ENCODE measurements at places on chromosomes 11 and 22.

DNA sequence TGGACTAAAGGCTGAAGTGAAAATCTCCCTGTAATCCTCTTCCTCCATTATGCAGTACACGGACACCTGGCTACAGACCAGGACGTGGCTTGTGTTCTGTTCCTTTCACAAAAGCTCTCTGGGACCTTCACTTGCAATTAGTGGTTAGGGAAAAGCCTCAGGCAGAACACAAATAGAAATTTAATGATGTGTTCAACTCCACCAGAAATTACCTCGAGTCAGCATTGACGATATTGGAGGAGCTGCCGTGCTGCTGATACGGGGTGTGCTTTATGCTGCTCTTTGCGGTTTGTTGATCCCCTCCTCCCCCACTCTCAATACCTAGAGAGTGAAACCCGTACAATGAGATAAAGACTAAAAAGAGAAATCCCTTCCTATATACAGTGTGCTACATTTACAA, 48.9 kb downstream of the POLD3 start:
- no peak for DNase-seq

DNA sequence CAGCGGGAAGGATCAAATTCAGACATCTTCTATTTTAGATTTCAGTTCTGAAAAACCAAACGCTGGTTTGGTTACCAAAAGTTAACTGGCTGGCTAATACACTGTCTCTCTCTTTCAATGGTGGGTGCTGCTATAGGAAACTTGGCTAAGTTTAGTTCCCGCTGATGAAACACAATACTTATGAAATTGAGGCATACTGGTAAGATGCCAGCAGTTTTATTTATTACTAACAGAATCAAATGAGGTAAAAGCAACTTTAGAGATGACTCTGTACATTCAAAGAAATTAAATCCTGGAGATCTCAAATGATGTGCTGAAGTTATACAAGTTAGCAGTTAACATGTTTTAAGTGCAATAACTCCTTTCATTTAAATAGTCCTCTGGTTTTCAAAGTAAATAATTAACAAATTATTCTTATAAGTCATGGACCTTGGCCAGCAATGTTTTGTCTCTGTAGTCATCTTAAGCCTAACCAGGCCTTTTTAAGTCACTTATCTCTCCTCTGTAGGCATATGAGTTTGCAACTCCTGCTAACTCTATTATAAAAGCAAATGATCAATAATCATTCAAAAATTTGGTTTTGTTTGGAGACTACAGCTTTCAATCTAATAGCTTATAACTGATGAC, 54.8 kb downstream of the PAK1 start:
- no peak for DNase-seq

DNA sequence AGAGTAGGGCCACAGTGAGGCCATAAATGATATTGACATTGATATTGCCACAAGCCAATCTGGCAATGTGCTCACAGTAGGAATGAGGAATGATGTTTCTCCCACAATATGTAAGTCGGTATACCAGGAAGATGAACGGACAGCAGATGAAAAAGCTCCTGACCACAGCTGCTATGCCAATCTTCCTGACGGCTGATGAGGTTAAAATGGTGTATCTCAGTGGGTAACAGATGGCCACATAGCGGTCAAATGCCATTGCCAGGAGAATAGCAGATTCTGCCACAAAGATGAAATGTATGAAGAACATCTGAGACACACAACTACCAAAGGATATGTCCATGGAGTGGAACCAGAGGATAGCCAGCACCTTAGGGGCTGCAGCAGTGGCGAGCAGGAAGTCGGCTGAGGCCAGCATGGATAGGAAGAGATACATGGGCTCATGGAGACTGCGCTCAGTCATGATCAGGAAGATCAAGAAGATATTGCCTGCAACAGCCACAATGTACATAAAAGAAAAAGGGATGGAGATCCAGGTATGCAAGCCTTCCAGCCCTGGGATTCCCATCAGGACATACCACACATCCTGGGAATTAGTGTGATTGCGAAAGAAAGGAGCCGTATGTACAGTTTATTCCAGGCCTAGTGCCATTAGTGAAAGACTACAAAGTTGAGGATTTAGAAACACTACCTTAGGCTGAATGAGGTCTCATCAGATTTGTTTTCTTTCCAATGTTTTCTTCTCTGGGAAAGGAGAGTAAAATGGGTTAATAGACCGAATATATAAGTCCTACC, 22.2 kb downstream of the OR51V1 start:
- no peak for DNase-seq

- DNase-seq = no peak
These were observed 12.6 kb downstream of the LRRC75B start for GRCh38 chr22:24580276-24580675.

DNA sequence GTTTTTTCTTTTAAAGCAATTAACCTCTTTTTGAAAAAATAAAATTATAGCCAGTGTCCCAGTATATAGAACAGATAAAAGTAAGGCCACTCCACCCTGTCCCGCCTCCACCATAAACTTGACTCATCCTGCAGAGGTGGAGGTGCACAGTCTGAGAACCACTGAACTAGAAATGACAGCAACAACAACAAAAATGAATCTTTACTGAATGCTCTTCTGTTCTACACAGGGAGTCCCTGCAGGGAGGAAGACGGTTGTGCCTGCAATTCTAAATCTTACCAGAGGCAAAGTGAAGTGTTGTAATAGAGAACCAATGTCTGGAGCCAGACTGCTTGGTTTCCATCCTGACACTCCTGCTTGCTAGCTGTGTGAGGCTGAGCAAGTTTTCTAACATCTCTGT, 162.3 kb downstream of the FBXO7 start:
- no peak for DNase-seq

GRCh38 chr11:71558996-71559395, 6.4 kb upstream of the KRTAP5-10 start:
- DNase-seq = no peak

- DNase-seq = no peak
These were observed 12.4 kb downstream of the SHANK3 start for GRCh38 chr22:50684986-50685385.

GRCh38 chr11:57410287-57410686, 16.6 kb downstream of the SLC43A3 start:
- no peak for DNase-seq

DNA sequence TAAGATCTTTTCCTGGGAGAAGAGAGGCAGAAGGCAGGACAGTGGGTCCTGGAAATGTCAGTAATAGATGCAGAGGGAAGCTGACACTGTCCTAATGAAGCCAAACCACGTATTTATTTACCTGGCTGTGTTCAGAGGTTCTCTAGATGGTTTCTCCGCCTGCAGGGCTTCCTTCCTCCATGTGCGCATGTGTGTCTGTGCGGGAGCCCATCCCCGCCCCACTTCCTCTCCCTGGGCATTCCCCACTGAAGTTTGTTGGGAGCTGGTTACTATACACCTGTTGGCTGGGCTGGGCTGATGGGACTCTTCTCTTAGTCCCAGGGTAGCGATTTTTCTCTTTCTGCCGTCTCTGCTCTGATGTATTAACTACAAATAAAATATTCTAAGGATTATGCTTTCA, 204.9 kb upstream of the TBCEL start:
- DNase-seq = no peak

- DNase-seq = no peak
These were observed at the start of gene ZC3H7B for GRCh38 chr22:41301085-41302020. ZC3H7B (plus strand) TSS chr22:41301525; CDS start chr22:41320661, 19,136 bp downstream.

DNA sequence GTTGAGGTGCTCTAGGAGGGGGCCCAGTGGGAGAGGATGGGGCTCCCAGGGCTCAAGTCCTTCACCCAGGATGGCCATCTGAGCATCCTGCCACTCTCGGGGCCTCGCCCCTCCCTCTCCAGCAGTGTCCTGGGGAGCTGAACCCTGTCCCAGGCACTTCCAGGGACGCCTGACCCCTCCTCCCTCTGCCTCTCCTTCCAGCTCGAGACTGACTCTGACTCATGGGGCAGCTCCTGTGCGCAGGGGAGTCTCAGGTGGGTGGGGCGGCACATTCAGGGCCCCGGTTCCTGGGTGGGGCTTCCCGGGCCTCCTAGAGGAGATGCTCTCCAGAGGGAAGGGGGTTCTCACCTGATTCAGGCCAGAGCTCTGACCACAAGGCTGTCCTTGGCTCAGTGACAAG, 77.1 kb upstream of the IGLL5 start:
- no peak for DNase-seq

DNA sequence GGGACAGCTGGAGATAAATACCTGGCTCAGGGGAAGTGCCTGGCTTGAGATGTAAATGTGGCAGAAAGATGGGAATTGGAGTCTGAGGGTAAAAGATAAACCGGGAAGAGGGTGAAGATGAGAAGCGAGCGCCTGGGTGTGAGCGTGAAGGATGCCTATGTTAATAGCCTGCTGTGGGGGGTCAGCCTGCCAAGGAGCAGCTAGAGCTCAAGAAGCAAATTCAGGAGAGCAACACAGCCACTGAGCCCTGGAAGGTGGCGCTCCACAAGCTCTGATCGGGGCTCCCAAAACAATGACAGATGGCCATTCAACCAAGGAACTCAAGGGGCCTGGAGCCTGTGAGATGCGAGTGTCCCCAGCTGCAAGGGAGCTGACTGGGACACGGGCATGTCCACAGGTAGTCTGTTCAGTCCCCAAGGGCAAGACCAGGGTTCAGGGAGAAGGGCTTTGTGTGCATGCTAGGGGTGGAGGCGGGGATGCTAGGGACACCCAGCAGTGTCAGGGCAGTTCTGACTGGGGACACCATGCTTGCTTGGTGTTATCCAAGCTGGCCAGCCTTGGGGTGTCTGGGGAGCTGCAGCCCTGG, 2.8 kb downstream of the GSC2 start:
- DNase-seq = no peak

DNA sequence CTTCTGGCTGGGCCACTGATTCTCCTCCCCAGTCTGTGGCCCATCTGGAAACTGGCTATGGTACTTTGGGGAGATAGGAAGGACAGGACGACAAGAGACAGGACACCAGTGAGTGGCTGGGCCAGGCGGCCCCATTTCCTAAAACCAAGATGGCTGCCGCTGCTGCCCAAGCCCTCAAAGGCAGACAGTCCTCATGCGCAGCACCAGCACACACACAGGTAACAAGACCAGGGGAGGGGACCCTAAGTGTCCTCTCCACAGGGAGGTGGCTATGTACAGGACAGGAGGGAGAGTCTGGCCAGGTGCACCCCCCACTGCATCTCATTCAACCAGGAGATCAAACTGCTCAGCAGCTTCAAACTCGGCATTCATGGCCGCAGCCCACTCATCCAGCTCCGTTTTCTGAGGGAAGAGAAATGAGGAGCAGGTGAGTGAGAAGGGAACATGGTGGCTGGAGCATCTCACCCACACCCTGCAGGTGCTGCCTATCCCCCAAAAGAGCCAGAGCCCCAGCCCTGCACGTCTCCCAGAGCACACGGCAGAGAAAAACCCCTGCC, 5.0 kb downstream of the CDCA5 start:
- DNase-seq = no peak

- DNase-seq = no peak
These were observed 14.9 kb downstream of the ARAP1 start for GRCh38 chr11:72737336-72737735.

DNA sequence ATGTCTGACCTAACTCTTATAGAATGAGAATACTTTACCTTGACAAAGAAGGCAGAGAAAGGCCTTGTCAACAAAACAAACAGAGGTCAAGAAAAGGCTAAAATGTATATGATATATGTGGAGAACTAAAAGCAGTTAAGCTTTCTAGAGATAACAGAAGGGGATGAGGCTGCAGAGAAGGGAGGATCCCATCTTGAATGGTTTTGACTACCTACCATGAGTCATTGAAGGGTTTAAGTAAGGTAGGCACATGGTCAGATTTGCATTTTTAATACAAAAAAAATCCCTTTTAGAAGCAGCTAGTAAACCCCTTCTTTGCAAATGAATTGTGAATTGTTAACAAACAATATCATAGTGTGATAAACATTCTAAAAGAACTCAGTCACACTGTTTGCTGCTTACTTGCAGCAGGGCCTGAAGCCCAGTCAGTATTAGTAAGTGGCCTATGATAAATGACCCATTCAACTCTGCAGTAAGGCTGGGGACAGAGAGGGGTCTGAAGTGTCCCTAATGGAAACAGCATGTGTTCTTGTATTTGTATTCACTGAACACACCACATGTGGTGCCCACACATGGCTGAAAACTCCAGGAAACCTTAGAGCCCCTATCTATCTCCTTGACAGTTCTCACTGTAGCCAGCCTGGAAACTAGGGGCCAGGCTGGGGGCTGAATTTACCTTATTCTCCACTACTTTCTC, 328.8 kb upstream of the PITPNB start:
- no peak for DNase-seq

DNA sequence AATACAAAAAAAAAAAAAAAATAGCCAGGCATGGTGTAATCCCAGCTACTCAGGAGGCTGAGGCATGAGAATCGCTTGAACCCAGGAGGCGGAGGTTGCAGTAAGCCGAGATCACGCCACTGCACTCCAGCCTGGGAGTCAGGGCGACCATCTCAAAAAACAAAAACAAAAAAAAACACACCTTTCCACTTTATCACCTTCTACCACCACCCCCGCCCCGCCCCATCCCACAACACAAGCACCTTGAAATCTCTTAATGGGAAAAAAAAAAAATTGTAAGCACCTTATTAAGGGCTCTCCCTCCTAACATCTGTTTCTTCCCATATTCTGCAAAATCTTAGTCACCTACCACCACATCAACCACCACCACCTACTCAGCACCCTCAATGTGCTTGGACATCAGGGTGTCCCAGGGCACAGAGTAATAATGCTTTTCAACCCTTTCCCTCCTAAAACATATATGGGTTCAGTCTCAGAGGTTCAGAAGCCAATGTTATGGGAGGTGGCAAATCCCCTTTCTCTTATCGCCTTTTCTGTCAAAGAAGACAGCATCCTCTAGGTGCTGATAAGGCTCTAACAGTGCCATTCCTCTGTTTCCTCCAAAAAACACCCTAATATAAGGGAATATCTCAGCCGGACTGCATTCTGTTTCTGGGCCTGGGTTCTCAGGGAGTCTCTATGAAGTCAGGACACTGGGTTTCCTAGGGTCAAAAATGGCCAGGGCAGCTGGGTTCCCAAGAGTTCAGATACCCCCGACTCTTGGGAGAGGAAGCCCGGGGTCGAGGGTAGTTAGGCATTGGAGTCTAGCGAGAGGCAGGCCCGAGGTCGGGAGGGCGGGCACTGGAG, 718 bp downstream of the INTS5 start:
- DNase-seq = no peak

DNA sequence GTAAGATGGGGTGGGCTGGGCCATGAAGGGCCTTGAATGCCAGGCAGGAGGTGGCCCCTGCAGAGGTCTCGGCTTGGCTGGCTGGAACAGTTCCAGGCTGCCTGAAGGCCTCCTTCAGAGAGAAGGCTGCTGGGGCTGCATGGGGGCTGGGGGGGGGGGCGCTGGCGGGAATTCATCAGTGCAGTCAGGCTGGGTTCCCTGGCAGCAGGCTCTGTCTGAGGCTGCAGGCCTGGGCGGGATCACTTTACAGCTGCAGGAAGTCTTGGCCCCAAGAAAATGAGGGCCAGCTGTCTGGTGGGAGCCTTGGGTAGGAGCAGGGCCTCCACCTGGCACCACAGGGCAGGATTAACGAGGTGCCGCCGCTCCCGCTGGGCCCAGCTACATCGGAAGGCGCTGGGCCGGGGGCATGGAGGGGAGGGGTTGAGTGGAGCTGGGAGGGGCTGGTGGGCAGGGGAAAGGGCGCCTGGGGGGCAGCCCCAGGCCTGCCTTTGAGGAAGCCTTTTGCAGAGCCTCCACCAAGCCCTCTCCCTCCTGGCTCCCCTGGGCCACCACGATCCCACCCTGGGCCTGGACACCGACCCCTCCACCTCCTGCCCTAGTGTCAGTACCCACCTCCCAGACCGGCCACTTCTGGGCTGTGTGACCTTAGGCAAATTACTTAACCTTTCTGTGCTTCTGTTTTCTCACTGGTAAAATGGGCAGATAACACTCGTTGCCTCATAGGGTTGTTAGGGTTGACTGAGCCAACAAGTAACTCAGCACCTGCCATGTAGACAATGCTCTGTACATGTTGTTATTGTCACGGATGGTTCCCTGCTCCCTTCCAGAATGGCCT, 31.0 kb upstream of the HMOX1 start:
- DNase-seq = no peak

Measured in left renal pelvis (tissue), 4 donors.